ENCODE measurements at places on chromosomes 3 and 15. TPM values are rescaled to one million over a fixed set of nuclear protein-coding genes. Genes with fewer than 3 reads are reported as not detected.

DNA sequence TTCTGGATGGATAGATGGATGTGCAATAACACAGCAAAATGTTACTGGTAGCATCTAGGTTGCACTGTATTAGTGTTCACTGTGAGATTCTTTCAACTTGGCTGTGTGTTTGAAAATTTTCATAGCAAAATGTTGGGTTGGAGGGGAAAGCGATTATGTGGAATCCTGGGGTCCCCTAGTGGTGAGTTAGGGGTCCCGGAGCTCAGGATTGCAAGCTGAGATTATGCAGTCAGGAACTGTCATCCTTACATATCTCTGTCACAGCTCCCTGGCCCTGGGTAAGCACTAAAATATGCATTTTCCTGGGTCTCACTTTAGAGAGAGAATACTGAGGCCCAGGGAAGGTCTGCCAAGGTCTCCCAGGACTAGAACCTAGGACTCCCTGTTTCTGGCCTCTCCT, 77.2 kb downstream of the CEMIP start:
- H3K36me3 ChIP-seq = no peaks in the 10 kb centered on the region
- peaks cover 14% of the 10 kb centered on the region for H3K27me3 ChIP-seq
- peak overlapping the region; percentile 74 for H3K27ac ChIP-seq
- H3K4me3 ChIP-seq = no peak overlapping the region
- no peak for DNase-seq
- peaks cover 24% of the 10 kb centered on the region for H3K4me1 ChIP-seq

GRCh38 chr15:99139276-99139675, 34.4 kb downstream of the SYNM start:
- H3K27ac ChIP-seq = no peak overlapping the region
- DNase-seq = no peak
- H3K4me3 ChIP-seq = no peak overlapping the region
- no peaks in the 10 kb centered on the region for H3K4me1 ChIP-seq
- H3K27me3 ChIP-seq = no peaks in the 10 kb centered on the region
- H3K36me3 ChIP-seq = no peaks in the 10 kb centered on the region

The RGMA gene
- total RNA-seq = 0.25 TPM

GRCh38 chr3:188747489-188747888, 424.3 kb upstream of the TPRG1 start:
- H3K4me3 ChIP-seq = no peak overlapping the region
- no peaks in the 10 kb centered on the region for H3K27me3 ChIP-seq

The DCP1A gene
- total RNA-seq = 27.6 TPM

DNA sequence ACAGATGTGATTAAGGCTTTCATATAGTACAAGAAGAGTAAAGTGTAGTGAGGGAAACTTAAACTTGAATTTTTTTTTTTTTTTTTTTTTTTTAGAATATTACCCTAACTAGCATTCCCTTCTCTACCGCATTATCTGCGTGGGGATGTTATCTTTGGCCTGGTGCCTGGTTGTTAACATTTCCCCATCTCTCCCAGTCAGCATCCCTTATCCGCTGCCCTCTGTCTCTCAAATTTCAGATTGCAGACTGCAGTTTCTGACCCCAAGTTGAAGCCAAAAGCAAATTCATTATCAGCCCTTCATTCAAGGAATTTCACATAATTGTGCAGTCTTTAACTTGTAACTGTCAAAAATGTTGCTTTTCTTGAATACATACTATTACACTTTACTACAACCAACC, 353.0 kb downstream of the PLOD2 start:
- no peaks in the 10 kb centered on the region for H3K36me3 ChIP-seq
- H3K4me1 ChIP-seq = no peaks in the 10 kb centered on the region
- H3K27me3 ChIP-seq = no peaks in the 10 kb centered on the region
- no peak overlapping the region for H3K27ac ChIP-seq

The ATP13A5 gene
- total RNA-seq = not detected

The SMCO1 gene
- not detected for total RNA-seq

The MESP1 gene
- total RNA-seq = 1.6 TPM

- H3K27ac ChIP-seq = no peak overlapping the region
- peaks cover 4% of the 10 kb centered on the region for H3K4me1 ChIP-seq
- no peaks in the 10 kb centered on the region for H3K36me3 ChIP-seq
- H3K4me3 ChIP-seq = no peak overlapping the region
- H3K27me3 ChIP-seq = no peaks in the 10 kb centered on the region
- no peak for DNase-seq
Measured at GRCh38 chr3:176978441-176978840, 218.8 kb downstream of the TBL1XR1 start.

The ZBTB38 gene
- 26.1 TPM for total RNA-seq

- H3K4me3 ChIP-seq = peak overlapping the region; percentile 71
- no peak for DNase-seq
- peaks cover 76% of the 10 kb centered on the region for H3K36me3 ChIP-seq
- H3K27me3 ChIP-seq = no peaks in the 10 kb centered on the region
- peaks cover 78% of the 10 kb centered on the region for H3K4me1 ChIP-seq
- H3K27ac ChIP-seq = peak overlapping the region; percentile 92
Measured at GRCh38 chr3:69094467-69095205, 9.9 kb downstream of the ARL6IP5 start.

- H3K4me3 ChIP-seq = no peak overlapping the region
- H3K4me1 ChIP-seq = no peaks in the 10 kb centered on the region
- no peaks in the 10 kb centered on the region for H3K27me3 ChIP-seq
- H3K27ac ChIP-seq = no peak overlapping the region
Measured at GRCh38 chr3:154464440-154465190, 34.6 kb upstream of the GPR149 start.

The GOLGA8G gene
- not detected for total RNA-seq

The PPARG gene
- total RNA-seq = 0.55 TPM

DNA sequence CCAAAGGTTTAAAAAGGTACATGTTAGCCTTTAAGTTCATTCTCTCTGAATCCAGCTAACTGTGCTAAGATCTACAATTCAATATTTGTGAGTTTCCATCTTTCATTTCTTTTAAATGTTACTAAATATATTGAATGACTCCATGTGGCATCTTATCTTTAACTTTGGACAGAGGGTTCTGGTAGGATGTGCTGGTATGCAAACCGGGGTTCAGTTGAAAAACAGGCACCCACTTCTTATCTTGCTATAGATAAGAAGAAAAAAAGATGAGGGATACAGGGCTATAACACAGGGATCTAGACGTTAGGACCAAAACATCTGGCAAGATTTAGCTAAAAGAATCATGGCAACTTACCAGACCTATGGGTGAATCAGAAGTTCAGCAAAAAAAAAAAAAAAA, 538.3 kb downstream of the EDEM1 start:
- H3K27ac ChIP-seq = no peak overlapping the region
- H3K36me3 ChIP-seq = no peaks in the 10 kb centered on the region
- no peak for DNase-seq

DNA sequence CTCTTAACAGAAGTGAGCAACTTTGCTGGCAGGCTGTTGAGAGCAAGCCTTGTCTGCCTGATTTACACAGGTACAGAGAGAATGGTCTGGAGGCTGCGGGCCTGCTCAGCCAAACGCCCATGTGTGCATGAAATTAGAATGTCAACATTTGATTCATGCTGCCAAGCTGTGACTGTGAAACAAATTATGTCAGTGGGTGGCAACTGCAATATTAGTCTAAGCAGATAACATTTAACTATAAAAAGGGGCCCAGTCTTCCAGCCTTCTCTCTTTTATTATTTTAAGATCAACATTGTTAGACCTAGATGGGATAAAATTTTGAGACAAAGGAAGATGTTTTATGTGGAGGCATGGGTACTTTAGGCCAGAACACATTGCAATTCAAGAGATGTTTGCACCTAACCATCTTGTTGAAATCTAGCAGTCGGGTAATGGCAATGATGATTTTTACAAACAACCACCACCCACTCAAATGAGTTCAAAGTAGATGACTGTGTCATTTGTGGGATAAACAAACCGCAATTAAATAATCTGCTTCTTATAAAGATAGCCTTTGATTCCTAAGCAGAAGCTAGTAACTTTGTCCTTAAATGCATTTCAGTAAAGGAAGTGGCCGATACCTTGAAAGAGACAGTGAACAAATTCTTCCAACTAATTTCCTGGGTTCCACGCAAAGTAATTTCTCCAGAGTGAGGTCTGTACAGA, 70.2 kb downstream of the FOXB1 start:
- peaks cover 4% of the 10 kb centered on the region for H3K36me3 ChIP-seq
- peaks cover 41% of the 10 kb centered on the region for H3K4me1 ChIP-seq
- H3K27me3 ChIP-seq = no peaks in the 10 kb centered on the region
- H3K4me3 ChIP-seq = no peak overlapping the region
- no peak for DNase-seq

GRCh38 chr15:96790004-96790403, 459.5 kb downstream of the NR2F2 start:
- no peaks in the 10 kb centered on the region for H3K4me1 ChIP-seq
- no peak for DNase-seq
- no peak overlapping the region for H3K27ac ChIP-seq
- H3K36me3 ChIP-seq = no peaks in the 10 kb centered on the region

DNA sequence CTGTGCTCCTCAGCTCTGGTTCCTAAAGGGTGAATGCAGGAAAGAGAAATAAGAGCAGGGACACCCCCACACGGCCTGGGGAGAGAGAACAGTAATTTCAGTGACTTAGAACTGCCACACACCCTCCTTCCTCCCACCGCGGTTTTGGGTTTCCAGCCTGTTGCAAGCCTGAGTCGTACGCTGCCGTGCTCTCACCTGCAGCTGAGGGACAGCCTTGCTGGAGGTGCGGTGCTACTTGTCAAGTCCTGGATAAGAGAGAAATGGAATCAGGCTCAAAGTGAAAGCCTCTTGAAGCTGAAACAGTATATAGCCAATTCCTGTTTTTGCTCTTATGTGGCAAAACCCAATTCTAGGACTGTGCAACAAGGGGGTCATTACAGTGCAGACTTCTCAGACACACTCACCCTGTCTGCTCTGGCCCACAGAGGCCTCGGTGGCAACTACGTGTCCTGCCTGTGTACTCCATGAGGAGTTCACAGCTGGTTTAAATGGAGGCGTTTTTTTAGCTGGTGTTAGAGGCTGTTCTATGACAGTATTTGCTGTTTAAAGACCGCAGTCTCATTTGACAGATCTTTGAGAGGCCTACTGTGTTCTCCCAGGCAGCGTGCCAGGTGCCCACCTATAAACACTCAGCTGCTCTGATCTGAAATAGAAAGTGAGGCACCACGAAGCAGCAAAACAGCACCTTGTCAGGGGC, 42.9 kb downstream of the TBC1D2B start:
- H3K4me3 ChIP-seq = peak overlapping the region; percentile 45
- peaks cover 87% of the 10 kb centered on the region for H3K4me1 ChIP-seq
- no peaks in the 10 kb centered on the region for H3K27me3 ChIP-seq
- H3K36me3 ChIP-seq = peaks cover 54% of the 10 kb centered on the region

DNA sequence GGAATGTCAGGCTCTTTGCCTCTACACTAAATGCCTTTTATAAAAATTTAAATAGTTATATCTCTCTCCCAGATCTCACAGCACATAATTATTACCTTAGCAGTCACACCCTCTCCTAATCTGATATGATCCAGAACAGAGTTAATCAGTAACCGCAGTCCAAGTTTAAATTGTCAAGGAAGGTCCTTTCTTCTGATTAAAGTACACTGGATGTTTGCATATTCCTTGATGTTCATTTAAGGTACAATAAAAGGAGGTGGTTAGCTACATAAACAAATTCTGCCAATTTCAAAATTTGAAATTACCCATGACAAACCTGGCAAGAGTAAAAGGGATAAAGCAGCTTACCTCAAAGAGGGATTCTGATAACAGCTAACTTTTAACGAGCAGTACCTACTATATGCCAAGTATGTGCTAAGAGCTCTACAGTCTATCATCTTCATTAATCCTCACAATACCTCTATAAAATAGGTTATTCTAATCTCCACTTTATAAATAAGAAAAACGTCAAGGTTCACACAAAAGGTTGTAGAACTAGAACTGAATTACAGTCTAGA, 4.3 kb downstream of the GOLIM4 start:
- DNase-seq = no peak
- H3K4me1 ChIP-seq = peaks cover 17% of the 10 kb centered on the region
- no peaks in the 10 kb centered on the region for H3K36me3 ChIP-seq
- no peak overlapping the region for H3K27ac ChIP-seq

The MYD88 gene
- total RNA-seq = 91.1 TPM

The DISP2 gene
- 1.4 TPM for total RNA-seq

DNA sequence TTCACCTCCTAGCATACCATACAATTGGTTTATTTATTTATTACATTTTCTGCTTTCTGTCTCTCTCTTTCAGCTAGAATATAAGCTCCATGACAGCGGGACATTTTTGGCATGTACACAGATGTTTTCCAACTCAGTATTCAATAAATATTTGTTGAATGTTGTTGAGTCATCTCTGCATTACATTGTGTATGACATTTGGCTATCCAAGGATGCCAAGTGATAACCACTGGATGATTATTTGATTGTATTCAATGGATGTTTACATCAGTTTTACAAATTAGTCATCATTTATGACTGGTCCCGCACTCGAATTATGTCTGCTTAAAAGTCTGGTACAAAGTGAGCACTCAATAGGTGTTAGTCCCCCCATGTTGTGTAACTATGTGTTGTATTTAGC, 49.5 kb upstream of the STXBP5L start:
- no peaks in the 10 kb centered on the region for H3K4me1 ChIP-seq
- no peak for DNase-seq
- peaks cover 4% of the 10 kb centered on the region for H3K27me3 ChIP-seq
- no peaks in the 10 kb centered on the region for H3K36me3 ChIP-seq
- no peak overlapping the region for H3K4me3 ChIP-seq

- H3K4me3 ChIP-seq = no peak overlapping the region
- no peaks in the 10 kb centered on the region for H3K36me3 ChIP-seq
- H3K4me1 ChIP-seq = peaks cover 29% of the 10 kb centered on the region
- H3K27me3 ChIP-seq = no peaks in the 10 kb centered on the region
Measured at GRCh38 chr3:150721285-150722130, 17.8 kb upstream of the ERICH6 start.

The KNG1 gene
- total RNA-seq = not detected

- no peaks in the 10 kb centered on the region for H3K27me3 ChIP-seq
- no peaks in the 10 kb centered on the region for H3K36me3 ChIP-seq
- peak; percentile 8 for DNase-seq
- no peaks in the 10 kb centered on the region for H3K4me1 ChIP-seq
Measured at GRCh38 chr3:85360742-85361387, 402.1 kb downstream of the CADM2 start.

The CCDC54 gene
- not detected for total RNA-seq

DNA sequence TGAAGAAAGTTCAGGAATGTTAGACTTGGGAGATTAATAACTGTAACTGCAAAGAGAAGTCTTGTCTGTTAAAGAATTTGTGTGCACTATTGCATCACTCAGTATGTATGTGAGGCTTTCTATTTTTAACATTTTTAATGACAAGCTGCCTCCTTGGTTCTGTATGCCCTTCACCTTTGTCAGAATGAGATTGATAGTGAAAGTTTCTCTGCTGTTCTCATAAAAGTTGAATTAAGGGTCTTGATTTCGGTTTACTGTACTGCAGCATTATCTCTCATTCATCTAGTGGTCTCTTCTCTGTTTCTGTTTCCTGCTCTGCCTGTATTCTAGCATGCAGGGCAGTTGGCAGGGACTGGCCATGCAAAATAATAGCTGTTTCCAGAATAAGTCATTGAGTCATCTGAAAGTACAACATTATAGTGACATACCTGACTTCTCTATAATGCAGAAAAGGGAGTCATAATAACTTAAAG, 454.9 kb downstream of the IL5RA start:
- DNase-seq = no peak
- no peaks in the 10 kb centered on the region for H3K36me3 ChIP-seq
- H3K4me3 ChIP-seq = no peak overlapping the region
- H3K27me3 ChIP-seq = no peaks in the 10 kb centered on the region

The ZCWPW2 gene
- total RNA-seq = 0.50 TPM

The USP50 gene
- total RNA-seq = not detected

The MAP1A gene
- total RNA-seq = 9.9 TPM

The SLC7A14 gene
- not detected for total RNA-seq

GRCh38 chr3:76585794-76586392, 454.0 kb upstream of the ROBO2 start:
- H3K4me1 ChIP-seq = no peaks in the 10 kb centered on the region
- H3K27ac ChIP-seq = no peak overlapping the region
- no peaks in the 10 kb centered on the region for H3K36me3 ChIP-seq
- no peaks in the 10 kb centered on the region for H3K27me3 ChIP-seq
